Progenitor cell of endocrine pancreas (in vitro differentiated cells): ENCODE measurements at places on chromosomes 13 and 19. TPM values are rescaled to one million over a fixed set of nuclear protein-coding genes. Genes with fewer than 3 reads are reported as not detected.
A peak's percentile ranks its signal among the peaks of the same experiment; 100 is the strongest.

DNA sequence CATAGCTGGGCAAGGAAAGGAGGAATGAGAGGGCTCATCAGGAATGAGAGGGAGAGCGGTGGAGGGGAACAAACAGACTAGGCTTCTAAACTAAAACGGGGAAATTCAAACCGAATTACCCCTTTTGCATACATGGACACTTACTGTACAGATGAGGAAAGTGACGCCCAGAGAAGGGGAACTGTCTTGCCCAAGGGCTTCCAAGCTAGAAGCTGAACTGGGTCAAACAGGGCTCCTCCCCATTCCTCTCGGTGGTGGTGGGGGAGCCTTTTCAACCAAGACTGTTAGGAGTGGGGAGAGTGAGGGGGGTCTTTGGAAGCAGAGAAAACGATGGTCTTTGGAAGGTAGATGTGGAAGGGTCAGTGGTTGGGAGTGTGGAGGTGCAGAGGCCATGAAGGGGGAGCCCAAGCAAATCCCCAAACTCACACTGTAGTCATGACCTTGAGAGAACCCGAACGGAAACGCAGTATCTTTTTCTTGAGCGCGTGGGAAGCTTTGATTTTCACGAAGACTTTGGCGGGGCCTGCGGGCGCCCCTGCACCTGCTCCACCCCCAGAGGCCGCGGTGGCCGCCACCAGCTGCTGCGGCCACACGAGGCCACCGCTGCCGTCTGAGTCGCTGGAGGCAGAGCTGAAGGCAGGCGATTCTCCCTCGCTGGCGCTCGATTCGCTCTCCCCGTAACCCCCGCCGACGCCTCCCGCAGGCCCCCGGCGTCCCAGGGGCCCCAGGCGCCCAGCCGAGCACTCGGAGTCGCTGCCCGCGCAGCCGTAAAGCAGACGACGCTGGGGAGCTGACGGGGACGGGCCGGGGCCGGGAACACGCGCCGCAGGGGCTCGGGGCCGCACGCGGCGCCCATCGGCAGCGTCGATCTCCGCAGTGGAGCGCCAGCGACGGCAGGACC lies 12.3 kb upstream of the GNG8 start:
- H3K36me3 ChIP-seq, result peaks cover 10% of the 10 kb centered on the region
- peak overlapping the region; percentile 67 for H3K27ac ChIP-seq
- DNase-seq, result no peak
- H3K4me3 ChIP-seq, result no peak overlapping the region
- no peaks in the 10 kb centered on the region for H3K4me1 ChIP-seq
- peaks cover 59% of the 10 kb centered on the region for H3K27me3 ChIP-seq

DNA sequence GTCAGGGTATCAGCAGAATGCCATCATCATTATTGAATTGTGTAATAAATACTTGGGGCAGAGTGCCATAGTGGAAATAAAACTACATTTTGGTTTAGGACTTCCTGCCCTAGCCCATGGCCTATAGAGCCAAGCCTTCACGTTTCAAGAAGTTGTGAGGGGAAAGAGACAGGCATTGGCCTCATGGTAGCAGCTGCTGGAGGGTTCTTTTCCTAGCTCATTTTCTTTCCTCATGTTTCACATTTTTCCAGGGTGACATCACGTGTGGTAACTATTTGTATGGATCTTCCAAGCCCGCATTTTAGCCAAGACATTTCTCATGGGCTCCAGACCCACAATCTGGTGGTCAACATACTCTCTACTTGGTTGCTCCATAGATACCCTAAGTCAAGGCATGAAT lies 80.4 kb downstream of the LRCH1 start:
- DNase-seq, result no peak
- H3K4me3 ChIP-seq, result no peak overlapping the region
- peaks cover 30% of the 10 kb centered on the region for H3K4me1 ChIP-seq
- H3K36me3 ChIP-seq, result no peaks in the 10 kb centered on the region
- H3K27ac ChIP-seq, result peak overlapping the region; percentile 78

DNA sequence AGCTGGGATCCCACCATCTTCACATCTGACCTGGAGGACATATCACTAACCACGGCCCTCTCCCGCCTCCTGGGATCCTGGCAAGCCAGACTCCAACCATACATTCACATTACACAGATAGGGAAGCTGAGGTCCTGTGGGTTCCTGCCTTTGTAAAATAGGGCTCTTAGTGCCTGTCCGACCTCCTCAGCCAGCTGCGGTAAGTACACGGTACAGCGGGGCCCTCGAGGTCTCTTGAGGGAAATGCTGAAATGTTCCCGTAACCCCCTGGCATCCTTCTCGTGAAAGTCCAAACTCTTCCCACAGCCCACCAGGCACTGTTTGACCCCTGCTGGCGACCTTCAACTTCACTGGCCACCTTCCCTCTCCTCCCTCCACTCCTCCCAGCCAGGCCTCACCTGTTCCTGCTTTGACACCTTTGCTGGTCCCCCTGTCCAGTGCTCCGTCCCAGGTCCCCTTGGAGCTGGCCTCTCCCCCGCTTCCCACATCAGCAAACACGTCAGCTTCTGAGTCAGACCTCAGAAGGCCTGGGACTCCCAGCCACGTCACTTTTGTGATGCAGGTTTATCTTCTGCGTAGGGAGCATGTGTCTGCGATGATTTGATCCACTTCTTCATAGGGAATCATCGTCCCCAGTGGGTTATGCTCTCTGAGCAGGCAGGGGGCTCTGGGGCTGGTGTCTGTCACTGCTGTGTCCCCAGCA lies 8.8 kb upstream of the GNG7 start:
- H3K36me3 ChIP-seq, result peaks cover 6% of the 10 kb centered on the region
- no peak for DNase-seq
- H3K27ac ChIP-seq, result no peak overlapping the region
- no peaks in the 10 kb centered on the region for H3K4me1 ChIP-seq
- peaks cover 16% of the 10 kb centered on the region for H3K27me3 ChIP-seq
- H3K4me3 ChIP-seq, result no peak overlapping the region

DNA sequence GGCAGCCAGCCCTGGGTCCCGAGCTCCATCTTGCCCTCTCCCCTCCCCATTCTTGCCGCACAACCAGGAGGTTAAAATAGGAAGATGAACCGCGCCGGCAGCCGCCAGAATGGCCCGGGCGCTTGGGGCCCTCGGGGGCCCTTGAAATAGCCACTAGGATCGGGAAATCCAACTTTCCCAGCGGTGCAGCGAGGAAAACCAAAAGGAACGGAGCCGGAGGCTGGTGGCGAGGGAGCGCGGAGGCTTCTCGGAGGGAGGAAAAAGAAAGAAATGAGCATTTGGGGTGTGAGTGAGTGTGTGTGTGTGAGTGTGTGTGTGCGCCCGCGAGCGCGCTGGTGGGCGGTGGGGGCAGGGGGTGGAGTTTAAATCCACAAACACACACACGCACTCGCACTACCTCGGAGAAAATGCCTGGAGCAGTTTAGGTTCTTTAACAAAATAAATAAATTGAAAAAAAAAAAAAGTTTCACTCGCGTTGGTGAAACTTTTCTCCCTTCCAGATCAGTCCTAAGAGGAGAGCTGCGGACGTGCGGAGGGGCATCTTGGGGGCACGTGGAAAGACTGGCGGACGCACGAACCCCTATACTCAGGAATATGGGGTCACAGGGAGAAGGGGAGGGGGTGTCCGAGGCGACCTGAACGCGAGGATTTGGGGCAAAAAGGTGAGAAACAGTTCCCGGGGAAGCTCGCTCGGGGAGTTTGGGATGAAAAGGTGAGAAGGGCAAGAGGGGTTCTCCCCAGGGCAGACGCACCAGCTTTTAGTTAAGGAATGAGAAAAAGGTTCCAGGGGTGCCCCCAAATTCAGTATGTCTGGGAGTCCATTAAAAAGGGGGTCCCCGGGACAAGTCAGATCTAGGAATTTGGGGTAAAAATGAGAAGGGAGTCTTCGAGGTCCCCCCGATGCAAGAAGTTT lies 1.3 kb downstream of the RFX2 start:
- peak overlapping the region; percentile 86 for H3K4me3 ChIP-seq
- DNase-seq, result no peak
- peaks cover 26% of the 10 kb centered on the region for H3K4me1 ChIP-seq
- no peaks in the 10 kb centered on the region for H3K27me3 ChIP-seq
- H3K36me3 ChIP-seq, result peaks cover 3% of the 10 kb centered on the region
- peak overlapping the region; percentile 81 for H3K27ac ChIP-seq

- no peak overlapping the region for H3K4me3 ChIP-seq
- H3K4me1 ChIP-seq, result no peaks in the 10 kb centered on the region
- H3K27me3 ChIP-seq, result peaks cover 6% of the 10 kb centered on the region
- H3K27ac ChIP-seq, result no peak overlapping the region
- no peaks in the 10 kb centered on the region for H3K36me3 ChIP-seq
Observed at GRCh38 chr19:47541518-47541917, 26.7 kb upstream of the NAPA start.

ATP4B gene
- not detected in 2 replicates for total RNA-seq

TSPAN16 gene
- not detected in 2 replicates for total RNA-seq
